ENCODE measurements at places on chromosomes 4 and X.

- DNase-seq = no peak
These were observed 13.1 kb downstream of the C4orf50 start for GRCh38 chr4:6005175-6005574.

- no peak for DNase-seq
These were observed 38.9 kb upstream of the BCLAF3 start for GRCh38 chrX:20029728-20030127.

GRCh38 chr4:75494563-75494962 is 19.6 kb downstream of the RCHY1 start:
- no peak for DNase-seq

DNA sequence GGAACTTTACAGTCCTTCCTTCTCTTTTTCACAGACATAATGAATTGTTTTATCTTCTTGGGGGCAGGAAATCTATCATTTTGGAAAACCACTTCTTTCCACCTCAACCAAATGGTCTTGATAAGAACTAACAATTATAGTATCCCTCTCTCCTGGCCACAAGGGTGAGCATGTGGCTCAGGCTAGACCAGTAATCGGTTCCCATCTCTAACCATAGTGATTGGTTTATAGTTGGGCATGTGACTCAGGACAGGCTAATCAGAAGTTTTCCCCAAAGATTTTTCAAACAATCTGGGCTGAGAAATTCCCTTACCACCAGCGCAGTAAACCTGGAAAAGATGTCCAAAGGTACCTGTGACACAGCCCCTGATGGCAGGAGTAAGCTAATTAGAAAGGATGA is 4.0 kb upstream of the CXorf66 start:
- DNase-seq = no peak

GRCh38 chrX:147565237-147565636 is 346.5 kb upstream of the FMR1 start:
- DNase-seq = no peak

- no peak for DNase-seq
These were observed 66.1 kb upstream of the MAML3 start for GRCh38 chr4:140220058-140220457.

GRCh38 chr4:183407128-183407585 is 37.3 kb upstream of the CDKN2AIP start:
- DNase-seq = peak; percentile 92

GRCh38 chr4:86999136-86999643 is 64.4 kb downstream of the AFF1 start:
- DNase-seq = no peak

DNA sequence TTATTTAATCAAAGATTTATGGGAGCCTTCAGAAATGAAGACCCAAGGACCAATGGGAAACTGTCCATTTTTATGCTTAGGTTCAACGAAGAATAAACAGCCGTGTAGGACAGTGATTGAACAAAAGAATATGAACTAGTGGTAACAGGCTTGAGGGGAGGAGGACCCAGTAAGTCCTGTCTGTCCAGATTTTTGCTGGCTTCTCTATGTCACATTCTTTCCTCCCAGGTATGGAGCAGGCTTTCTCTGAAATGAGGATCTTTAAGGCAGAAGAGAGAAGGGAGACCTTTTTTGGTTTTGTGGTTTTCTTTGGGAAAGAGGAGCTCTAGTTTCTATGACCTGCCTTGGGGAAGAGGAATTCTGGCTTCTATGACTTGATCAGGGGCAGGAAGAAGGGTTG is 74.1 kb downstream of the BANK1 start:
- no peak for DNase-seq

- no peak for DNase-seq
These were observed 281.4 kb downstream of the PABPC4L start for GRCh38 chr4:133920236-133920635.

GRCh38 chr4:6986072-6986780 is 56.9 kb upstream of the TADA2B start:
- DNase-seq = peak; percentile 68

- peak; percentile 58 for DNase-seq
These were observed 723 bp downstream of the DHX15 start for GRCh38 chr4:24583451-24584210.

DNA sequence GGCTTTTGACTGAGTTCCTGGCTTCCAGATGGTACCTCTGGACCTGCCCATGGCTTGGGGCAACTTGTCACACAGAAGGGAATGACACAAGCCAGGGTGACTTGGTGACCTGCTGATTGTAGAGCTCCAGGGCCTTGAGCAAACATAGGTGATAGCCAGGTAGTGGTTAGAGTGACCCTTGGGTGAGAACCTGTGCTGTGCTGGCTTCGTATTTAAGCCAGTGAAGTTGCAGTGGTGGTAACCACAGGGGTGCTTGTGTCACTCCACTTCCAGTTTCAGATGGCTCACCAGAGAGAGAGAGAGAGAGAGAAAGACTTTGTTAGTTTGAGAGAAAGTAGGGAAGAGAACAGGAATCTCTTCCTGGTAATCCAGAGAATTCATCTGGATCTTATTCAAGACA is 471.6 kb downstream of the ZIC3 start:
- DNase-seq = no peak

DNA sequence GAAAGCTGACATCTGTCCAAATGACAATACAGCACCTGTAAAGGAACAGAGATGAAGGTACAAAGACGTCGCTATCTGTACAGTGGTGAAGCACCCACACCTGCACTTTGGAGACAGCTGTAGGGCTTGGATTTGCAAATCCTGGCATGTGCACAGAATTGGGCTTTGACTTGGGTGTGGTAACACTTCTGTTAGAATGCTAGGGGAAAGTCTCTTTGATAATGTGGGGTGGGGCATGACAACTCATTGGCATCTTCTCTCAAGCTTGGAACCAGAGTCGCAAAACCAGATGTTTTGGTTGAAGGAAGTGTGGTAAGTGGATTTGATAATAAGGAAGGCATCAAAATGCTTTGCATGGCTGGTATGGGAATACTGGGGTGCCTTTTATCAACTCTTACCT is 55.5 kb downstream of the VCX3B start:
- no peak for DNase-seq

DNA sequence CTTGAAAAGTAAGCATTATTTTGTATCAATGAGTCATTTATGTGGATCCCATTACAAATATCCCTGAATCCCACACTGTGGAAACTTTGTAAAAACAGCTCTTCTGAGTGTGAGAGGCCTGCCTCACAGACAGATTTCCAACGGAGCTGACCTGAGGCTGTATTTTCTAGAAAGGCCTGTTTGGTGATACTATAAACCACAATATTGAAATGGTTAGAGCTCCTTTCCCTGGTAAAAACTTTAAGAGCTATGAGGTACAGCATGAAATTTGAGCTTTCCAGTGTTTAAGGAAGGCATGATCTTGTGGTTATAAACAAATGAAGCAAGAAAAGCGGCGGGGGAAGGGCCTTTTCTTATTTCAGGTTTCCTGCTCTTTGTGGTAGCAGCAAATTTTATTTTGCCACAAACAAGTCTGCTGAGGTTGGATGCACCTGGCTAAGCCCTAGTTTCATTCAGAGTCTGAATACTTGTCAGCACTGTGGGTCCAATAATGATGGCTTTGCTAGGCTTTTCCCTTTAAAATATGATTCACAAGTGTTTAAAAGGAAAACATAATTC is 86.8 kb upstream of the ETNPPL start:
- no peak for DNase-seq

GRCh38 chr4:140644470-140645185 is 75.9 kb upstream of the UCP1 start:
- DNase-seq = no peak

GRCh38 chr4:147103403-147103946 is 157.8 kb upstream of the TTC29 start:
- peak; percentile 32 for DNase-seq

DNA sequence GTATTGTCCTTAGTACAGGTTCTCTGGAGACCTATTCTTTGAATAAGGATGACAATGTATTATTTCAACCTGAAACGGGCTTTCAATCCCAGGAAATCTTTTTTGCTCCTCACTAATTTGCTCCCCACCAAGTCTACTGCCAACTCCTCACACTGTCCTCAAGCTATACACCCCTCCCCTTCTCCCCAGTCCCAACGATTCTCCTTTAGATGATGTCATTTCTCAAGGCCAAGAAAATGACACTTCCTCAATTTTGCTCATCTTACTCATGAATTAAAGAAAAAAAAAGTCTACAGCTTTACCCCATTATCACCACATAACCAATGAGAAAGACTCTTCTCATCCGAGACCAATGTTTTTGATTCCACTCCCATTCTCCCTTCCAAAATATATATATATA is 20.6 kb downstream of the AP1S2 start:
- no peak for DNase-seq

DNA sequence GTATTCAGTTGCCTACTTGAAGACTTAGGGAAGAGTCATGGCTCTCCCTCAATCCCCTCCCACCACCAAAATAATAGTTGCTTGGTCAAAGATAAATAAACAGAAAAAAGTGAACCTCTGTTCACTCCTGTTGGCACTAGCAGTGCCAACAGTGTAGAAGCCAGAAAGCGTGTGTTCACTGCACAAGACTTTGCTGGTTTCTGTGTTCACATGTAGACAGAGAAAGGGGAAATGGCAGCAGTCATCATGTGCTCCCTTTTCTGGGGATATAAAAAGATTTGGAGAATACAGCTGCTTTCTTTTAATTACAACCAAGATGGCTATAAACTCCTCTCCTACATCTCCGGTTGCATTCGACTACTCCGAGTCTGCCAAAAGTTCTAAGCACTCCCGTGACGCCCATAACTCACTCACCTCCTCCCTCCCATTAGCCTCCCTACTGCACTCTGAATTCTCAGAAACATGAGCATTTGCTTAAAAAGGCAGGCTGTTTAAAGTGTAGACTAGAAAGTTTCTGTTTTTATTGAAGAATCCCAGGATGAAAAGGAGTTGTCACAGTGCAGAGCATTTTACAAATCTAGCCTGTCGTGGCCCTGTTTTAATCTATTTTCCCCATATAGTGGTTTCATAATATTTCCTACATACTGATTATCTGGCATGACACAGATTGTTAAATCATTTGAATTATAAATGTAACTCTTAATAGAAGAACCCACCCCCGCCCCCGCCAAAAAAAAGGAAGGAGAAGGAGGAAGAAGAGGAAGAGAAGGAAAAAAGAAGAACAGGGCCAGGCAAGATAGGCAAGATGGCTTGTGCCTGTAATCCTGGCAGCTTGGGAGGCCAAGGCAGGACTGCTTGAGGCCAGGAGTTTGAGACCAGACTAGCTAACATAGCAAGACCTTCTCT is 16.7 kb downstream of the LGI2 start:
- DNase-seq = no peak

DNA sequence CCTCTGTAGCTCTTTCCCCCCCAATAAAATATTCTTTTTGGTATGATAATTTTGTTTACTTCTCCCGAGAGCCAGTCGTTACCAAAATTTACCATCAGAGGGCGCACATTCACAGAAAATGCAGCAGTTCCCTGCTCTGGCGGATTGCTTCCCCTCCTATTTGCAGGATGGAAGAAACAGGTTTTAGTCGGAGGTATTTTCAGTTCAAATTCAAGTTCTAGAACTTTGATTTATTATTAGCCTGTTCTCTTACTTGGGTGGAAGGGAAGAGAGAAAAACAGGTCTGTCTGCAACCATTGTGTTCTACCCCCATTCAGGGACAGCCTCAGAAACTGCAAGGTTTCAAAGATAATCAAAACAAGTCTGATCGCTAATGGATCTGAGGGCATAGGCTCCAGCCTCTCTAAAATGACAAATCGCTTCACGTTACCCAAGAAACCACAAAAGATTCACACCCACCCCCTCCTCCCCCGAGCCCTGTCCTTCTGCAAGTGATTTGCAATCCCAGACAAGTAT is 263.8 kb upstream of the RPS6KA3 start:
- DNase-seq = peak; percentile 60

DNA sequence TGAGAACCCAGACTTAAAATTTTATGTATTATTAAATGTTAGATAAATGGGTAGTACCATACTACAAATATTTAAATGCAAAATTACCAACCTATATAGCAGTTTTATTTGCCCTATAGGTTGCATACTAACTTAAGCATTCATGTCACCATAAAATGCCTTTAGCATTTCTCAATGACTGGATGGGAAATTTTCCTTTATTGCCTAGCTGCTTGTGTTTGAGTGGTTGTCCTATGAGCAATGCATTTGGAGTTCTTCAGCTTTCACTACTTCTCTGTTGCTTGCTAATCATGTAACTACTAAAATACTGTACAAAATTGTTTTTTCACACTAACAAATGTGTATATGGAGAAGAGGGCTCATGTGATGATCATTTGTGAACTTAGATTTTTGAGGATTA is 44.2 kb upstream of the CEP135 start:
- DNase-seq = no peak

GRCh38 chrX:53186351-53186750 is 38.7 kb downstream of the KDM5C start:
- DNase-seq = no peak

Data from Ammon's horn (tissue), 1 donor.